Urothelium cell line (cell line): ENCODE measurements at places on chromosomes 13 and 19.
A peak's percentile ranks its signal among the peaks of the same experiment; 100 is the strongest.

GRCh38 chr13:49877629-49878218 lies 58.4 kb downstream of the SPRYD7 start:
- no peak for DNase-seq

GRCh38 chr19:13981021-13981420 lies 25.1 kb downstream of the RFX1 start:
- DNase-seq: no peak

DNA sequence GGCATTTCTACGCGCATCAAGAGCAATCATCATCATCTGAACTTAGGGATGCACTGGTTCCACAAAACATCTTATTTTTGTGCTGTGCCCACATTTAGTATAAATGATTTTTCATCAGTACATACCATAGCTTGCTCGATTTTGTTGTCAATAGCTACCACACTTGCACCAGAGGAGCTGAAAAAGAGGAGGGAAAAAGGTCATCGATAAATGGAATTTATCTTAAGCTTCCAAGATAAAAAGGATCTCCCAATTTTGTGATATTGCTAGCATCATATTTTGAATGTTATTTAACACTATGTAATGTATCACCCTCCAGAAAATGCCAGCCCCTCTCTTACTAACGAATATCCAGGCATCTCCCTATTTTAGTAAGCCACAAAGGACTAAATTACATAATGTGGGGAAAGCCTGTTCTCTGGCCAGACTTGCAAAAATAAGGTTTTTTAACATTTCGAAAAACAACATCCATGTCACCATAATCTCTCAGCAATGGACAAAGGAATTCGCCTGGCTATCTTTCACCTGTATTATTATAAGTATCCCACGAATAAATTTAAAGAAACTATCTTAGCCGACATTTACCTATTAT lies 62.4 kb downstream of the SERP2 start:
- no peak for DNase-seq

GRCh38 chr19:46823049-46823448 lies 27.6 kb downstream of the AP2S1 start:
- DNase-seq: no peak

GRCh38 chr13:114129649-114130062 lies 2.8 kb downstream of the RASA3 start:
- DNase-seq: no peak

GRCh38 chr13:113794086-113794485 lies 35.1 kb downstream of the TMEM255B start:
- DNase-seq: no peak

- no peak for DNase-seq
Observed at GRCh38 chr13:23273498-23273897, 92.7 kb downstream of the SGCG start.

GRCh38 chr19:50036908-50037307 lies 11.1 kb downstream of the ZNF473 start:
- no peak for DNase-seq

GRCh38 chr13:75219479-75220237 lies 262.3 kb downstream of the TBC1D4 start:
- DNase-seq: peak; percentile 78

GRCh38 chr13:42532561-42533335 lies 41.2 kb upstream of the TNFSF11 start:
- no peak for DNase-seq

GRCh38 chr19:1446713-1447481 lies 3.0 kb upstream of the APC2 start:
- peak; percentile 30 for DNase-seq
